ENCODE measurements at places on chromosomes 12 and 14.

DNA sequence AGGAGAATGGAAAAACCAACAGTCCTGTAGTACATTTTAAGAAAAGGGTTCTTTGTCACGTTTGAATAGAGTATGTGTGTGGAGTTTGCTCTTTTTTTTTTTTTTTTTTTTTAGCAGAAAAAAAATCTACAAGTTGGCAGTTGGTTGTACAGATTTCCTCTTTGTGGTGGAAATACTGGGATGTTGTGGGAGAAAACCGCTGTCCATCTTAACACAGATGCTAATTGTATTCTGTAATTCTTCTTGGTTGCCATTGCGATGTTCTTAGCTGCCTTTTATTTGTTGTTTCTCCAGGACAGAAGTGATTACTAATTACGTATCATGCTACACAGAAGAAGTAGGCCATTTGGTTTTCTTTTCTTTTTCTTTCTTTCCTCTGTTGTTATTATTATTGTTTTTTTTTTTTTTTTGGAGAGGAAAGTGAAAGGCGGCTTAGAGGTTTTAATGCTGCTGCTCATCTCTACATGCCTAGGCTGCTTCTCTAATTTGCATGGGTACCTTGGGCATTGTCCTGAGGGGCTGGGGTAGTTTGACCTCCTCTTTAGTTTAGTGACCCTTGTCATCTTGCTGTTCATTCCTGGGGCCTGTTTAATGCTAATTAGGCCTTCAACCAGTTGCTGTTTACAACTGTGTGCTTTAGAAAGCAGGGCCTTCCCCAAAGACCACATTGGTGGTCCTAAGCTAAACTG is 94.7 kb downstream of the TMTC2 start:
- no peak for DNase-seq

DNA sequence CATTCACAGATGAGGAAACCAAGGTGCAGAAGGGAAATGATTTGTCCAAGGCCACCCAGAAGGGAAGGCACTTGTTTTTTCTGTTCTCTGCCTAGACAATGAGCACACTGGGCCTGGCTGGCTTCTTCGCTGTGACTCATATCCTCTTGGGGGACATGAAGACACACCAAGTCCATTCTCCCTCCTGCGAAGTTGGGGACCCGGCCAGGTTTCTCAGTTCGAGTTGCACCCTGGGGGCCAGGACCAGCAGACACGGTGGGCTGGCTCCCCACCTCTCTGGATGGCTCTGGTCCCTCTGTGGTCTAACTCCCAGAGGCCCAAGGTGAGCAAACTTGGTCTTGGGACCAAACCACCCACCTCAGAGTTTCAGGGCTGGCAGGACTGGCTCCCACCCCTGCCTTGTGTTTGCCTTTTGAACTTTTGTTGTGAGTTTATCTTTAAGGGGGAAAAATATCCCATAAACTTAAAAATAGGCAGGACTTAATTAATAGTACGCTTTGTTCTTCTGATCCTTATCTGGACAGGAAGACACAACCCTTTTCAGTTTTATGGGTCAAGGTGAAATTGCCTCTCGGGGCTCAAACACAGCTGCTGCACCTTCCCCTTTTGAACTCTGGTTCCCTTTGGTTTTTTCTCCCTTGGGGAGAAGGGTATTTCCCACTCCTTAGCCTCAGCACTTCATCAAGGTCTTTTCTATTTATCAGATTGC is 9.0 kb upstream of the MLEC start:
- no peak for DNase-seq

GRCh38 chr12:127981875-127982274 is 285.1 kb upstream of the TMEM132C start:
- DNase-seq: no peak

DNA sequence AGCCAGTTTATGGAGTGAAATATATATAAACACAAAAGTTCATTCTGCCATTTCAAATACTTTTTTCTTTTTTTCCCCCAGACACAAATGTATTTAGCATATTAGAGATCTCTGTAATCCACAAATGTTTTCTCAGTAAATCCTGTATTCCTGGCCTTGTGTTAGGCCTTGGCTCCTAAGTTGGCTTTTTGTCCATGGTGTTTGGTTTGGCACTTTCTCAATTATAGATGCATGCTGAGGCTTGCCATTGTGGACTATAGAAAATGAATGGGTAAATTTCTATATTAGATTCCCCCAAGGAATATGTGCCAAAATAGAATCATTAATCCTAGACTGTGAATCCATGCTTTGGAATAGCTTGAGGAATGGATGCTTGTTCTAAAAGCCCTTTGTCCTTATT is 17.0 kb downstream of the RIC8B start:
- no peak for DNase-seq

DNA sequence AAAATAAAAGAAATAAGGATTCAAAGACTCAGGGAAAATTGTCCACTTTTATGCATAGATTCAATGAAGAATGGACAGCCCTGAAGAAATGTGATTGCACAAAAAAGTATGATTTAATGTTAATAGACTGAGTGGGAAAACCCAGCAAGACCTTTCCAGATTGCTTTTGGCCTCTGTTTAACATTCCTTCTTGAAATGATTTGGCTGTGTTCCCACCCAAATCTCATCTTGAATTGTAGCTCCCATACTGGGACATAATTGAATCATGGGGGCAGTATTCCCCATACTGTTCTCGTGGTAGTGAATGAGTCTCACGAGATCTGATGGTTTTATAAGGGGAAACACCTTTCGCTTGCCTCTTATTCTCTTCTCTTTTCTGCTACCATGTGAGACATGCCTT is 1316.9 kb upstream of the SEL1L start:
- no peak for DNase-seq

DNA sequence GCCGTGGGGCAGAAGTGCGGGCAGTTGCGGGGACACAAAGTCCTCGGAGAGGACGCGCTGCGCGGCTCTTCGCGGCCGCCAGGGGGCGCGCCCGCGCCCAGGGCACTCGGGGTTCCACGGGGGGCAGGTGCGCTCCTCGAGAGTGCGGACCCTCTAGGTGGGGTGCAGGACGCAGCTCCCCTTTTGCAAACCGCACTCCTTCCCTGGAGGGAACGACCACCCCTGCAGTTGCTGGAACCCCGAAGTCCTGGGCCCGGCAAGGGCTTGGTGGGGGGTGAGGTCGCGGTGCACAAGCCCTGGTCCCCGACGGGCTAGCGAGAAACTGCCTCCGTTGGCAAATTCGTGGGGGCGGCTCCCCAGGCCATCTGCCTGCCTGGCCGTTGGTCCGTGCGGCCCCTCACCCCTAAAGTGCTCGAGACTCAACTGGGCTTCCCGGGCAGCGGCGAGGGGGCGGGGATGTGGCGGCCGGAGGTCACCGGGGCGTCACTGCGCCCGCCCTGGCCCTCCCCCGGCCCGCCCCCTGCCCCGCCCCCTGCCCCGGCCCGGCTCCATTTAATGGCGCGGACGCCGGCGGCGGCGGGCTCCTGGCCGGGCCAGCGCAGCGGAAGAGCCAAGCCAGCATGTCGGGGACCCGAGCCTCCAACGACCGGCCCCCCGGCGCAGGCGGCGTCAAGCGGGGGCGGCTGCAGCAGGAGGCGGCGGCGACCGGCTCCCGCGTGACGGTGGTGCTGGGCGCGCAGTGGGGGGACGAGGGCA is at the start of gene ADSS1:
ADSS1 (plus strand) TSS at position 579 of the 756 bp plus-strand sequence; CDS start at position 621, 42 bp downstream.
- DNase-seq: no peak

DNA sequence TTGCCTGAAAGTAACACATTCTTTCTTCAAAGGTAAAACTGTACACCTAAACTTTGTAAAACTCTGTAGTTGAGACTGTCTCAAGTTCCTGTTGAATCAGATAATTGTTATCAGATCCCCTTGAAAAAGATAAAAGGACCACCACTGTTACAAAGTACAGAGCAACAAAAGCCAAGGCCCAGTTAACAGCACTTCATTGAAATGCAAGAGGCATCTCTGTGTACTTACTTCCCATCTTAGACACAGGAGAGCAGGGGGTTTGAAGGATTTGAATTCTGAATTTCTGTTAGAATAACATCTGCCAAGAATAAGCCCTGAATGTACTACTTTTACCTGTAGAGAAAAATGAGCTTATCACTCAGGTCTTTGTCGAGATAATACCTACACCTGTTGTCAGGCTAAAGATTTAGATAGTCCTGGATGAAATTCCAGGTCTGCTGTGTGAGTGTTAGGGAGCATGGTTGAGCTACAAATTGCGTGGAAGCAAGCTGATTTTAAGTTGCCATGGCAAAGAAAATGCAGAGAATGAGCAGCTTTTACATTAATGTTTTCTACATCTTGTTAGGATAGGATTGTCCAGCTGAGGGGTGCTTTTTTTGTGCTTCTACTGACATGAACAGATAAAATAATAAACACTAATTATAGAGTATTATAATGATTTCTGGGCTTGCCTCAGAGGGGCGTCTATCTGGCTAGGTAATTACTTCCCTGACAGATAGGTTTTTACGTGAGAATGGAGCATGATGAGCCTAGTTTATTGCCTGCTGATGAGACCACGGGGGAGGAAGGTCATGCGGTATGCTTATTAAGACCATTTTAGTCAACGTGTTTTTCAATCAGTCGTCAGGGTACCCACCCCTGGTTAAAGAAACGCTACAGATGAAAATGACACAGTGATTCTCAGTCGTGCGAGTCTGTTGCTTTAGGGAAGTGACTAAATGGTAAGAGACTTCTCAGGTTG is 309.2 kb downstream of the PAWR start:
- no peak for DNase-seq

DNA sequence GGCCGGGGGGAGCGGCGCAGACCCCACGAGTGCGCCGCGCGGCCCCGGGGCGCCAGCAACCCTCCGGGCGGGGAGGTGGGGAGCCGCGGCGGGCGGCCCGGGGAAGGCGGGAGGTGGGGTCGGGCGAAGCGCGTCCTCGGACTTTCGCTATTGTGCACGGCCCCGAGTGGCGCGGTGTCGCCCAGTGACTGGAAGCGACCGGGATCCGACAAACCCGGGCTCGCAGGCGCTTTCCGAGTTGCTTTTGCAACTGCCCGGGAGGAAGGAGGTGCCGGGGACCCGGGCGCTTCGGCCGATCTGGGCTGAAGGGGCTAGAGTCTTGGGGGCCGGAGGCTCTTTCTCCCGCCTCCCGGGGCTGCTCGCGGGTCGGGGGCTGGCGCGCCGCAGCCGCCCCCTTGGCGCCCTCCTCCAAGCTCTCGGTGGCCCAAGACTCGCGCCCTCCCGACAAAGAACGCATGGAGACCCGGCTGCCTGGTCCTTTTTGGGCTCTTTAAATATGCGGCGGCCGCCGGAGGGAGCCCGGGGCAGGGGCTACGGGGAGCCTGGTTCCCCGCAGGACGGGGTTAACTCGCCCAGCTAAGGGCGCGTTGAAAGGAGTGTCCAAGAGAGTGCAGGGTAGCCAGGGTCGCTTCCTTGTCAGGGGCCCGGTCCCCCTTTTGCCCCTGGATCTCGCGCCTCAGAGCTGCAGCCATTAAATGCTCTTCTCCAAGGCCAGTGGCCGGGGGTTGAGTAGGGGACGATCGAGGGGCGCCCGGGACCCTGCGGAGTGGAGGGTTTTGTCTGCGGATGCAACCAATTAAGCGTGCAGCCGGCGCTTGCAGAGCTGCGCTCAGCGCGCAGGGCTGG is 1.4 kb downstream of the HMGA2 start:
- DNase-seq: no peak

GRCh38 chr12:89234324-89235114 is 117.8 kb downstream of the DUSP6 start:
- DNase-seq: no peak

- no peak for DNase-seq
Observed at GRCh38 chr12:54017878-54018467, 9.2 kb downstream of the HOXC8 start.

- DNase-seq: no peak
Observed at GRCh38 chr14:36281309-36281708, 39.1 kb downstream of the MBIP start.

DNA sequence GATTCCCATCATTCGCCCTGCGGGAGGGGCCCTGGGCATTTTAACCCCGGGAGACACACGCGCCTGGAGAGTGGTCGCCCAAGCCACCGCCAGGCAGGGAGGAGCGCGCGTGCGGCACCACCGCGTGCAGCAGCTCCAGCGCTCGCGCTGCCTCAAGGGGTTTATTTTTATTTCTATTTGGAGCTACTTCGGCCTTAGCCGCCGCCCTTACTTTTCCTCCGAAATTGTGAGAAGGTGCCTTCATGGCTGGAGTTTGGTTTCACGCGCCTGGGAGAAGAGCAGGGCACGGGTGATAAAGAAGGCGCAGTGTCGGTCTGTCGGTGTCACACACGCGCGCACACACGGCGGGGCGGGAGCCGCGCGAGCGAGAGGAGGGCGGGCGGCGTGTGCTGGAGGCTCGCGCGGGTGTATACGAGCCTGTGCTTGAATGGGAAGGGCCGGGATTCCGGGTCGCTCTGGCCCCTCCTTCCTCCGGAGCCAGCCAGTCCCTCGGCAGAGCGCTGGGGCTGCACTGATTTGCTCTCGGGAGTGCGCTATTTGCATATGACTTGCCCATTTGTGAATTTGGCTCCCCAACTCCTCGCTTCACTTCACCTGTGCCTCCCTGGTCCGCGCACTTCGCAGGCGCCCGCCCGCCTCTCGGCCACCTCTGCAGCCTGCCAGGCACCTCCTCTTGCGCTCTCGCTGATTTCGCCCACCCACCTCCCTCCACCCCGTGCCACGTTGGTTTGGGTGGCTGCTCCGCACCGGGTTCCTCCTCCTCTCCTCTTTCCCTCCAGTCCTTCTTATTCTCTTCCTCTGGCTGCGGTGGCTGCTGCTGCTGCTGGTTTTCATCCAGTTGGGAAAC is 932.3 kb downstream of the DIO2 start:
- DNase-seq: peak; percentile 39

DNA sequence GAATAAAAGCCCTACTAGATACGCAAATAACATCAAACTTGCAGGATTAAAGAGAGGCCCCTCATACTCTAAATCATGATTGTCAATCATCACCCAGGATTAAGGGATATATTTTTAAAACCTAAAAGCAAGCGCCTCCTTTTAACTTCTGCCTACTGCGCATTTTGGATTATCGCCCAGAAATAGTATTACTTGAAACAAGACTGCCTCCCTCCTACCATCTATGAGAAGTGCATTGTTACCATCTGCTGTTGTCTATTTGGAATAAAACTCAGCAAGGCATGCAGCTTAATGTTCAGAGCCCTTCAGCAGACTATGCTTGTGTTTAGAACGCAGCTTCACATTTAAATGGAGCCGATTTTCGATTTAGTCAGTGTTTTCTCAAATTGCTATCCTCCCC is 79.6 kb downstream of the EXOC5 start:
- DNase-seq: no peak

- DNase-seq: no peak
Observed at GRCh38 chr14:58535044-58535443, 102.7 kb upstream of the DACT1 start.

DNA sequence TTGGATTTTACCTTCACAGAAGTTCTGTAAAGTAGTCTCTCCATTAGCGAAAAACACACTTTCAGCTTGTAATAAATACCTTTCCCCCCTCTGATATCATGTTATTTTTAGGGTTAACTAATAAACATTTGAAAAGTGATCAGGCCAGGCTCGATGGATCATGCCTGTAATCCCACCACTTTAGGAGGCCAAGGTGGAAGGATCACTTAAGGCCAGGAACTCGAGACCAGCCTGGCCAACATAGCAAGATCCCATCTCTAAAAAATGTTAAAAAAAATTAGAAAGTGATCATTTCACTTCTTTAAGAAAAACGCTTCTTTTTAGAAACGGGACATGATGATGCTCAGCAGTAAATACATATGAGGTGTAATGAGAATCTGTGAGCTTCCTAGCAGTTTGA is 2.0 kb downstream of the CDKL1 start:
- DNase-seq: no peak

GRCh38 chr14:74538411-74539391 is 45.1 kb downstream of the ISCA2 start:
- no peak for DNase-seq

Measured in omental fat pad (tissue), 4 donors.